ENCODE measurements at places on chromosomes 1 and 21.

DNA sequence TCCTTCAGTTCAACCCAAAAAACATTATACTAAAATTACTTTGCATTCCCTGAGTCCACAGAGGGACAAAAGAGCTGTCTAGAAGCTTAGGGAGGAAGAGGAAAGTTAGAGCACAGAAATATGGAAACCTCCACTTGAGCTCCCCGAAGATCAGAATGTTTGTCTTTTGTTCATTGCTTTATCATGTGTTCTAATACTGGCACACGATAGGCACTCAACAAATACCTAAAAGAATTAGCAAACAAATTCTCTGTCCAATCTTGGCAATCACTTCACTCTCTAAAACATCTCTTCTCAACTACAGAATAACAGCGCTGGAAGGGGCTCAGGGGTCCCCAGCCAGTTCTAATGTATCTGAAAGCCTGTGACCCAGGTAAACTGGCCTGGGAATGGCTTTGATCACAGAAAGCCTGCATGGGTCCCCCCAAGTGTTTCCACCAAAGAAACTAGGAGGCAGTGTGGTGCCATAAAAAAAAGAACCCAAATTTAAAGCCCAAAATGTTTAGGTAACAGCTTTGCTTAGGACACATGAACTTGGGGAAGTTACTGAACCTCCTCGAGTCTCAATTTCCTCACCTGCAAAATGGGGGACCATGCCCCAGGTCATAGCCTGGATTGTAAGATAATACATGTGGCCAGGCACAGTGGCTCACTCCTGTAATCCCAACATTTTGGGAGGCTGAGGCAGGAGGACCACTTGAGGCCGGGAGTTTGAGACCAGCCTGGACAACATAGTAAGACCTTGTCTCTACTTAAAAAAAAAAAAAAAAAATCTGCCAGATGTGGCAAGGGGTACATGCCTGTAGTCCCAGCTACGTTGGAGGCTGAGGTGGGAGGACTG, 45.8 kb downstream of the SSBP3 start:
- DNase-seq: no peak

DNA sequence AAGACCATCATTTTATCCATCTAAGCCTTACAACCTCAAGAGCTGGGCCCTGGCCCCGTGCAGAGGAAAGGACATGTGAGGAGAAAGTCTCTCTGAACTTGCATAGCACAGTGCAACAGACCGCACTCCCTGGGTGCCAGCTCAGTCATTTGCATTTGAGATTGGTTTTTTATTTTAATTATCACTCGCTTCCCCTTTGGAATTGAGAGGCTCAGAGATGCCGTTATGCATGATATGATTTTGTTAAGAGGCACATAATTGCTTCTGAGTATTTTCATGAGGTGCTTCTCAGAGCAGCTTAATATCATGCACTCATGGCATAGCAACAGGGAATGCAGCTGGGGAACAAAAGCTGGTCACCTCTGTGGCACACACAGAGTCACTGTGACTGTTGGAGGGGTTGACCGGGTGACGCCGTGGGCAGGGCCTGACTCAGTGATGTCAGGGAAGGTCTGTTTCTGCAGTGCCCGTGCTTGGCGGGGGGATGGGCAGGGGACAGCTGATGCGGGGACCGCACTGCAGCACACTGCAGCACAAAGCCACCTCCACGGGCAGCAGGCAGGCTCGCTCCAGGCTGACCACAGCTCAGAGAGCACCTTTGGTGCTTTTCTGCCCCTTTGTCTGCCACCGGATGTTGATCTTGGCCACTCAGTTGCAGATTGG, 43.2 kb upstream of the VAMP3 start:
- DNase-seq: no peak

DNA sequence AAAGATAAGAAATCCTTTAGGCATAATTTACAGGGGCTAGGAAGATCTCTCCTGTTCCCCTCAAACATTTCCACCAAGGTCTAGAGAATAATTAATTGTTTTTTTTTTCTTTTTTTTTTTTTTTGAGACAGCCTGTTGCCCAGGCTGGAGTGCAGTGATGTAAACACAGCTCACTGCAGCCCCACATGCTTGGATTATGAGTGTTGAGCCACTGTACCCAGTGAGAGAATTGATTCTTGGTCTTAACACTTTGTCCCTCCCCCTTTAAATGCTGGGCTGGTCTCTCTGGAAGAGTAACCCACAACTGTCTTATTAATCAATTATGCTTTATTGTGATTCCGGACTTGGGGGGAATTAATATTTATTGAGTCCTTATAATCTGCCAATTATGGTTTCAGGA, 33.4 kb downstream of the ATF3 start:
- DNase-seq: no peak

GRCh38 chr21:25878344-25878743, 143.6 kb downstream of the GABPA start:
- DNase-seq: no peak

GRCh38 chr1:56092684-56093570, 486.4 kb downstream of the PLPP3 start:
- no peak for DNase-seq

- DNase-seq: no peak
These were observed 3.9 kb downstream of the LAMB3 start for GRCh38 chr1:209648346-209648745.

- no peak for DNase-seq
These were observed 123.5 kb upstream of the MAGI3 start for GRCh38 chr1:113266788-113267187.
